Kidney capillary endothelial cell (primary cell): ENCODE measurements at places on chromosomes 5 and 9.

GRCh38 chr5:55039843-55040242 is 15.8 kb downstream of the GZMK start:
- no peak for DNase-seq

- DNase-seq, result no peak
These were observed 208.8 kb upstream of the TAS2R1 start for GRCh38 chr5:9838916-9839315.

GRCh38 chr5:170225326-170226128 is 7.3 kb upstream of the C5orf58 start:
- DNase-seq, result peak; percentile 44

DNA sequence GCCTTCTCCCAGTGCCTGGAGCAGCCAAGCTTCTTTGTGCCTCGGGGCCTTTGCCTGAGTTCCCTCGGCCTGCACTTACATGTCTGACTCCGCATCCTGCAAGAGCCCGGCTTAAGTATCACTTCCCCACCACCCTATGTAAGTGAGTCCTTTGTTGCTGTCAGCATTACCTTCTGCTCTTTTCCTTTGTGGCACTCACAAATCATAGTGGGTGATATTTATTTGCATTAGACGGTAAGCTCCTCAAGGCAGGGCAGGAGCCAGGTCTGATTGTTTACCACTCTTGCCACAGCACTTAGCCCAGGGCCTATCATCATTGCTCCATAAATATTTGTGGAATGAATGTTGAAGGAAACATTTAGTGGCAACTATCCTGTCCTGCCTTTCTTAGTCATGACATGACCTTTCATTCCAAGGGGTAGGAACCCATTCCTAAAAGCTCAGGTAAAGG is 4.8 kb downstream of the GM2A start:
- DNase-seq, result no peak

GRCh38 chr5:151100681-151101080 is 19.8 kb upstream of the TNIP1 start:
- DNase-seq, result no peak

DNA sequence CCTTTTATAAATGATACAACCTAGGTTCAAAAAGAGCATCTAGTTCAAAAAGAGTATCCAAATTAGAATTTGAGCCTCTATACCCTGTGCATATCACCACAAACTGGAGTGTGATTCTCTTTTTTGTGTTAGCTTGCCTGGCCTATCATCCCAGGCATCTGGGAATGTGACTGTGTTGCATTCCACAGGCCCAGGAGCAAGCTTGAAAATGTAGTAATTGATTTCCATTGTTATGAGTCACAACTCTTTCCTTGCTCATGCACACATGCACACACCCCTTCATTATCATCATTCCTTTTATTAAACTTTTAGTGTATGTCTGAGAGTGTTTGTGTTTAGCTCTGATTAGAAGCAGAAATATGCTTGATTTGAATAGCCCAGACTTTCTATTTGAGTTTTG is 75.2 kb downstream of the FCHO2 start:
- peak; percentile 60 for DNase-seq

DNA sequence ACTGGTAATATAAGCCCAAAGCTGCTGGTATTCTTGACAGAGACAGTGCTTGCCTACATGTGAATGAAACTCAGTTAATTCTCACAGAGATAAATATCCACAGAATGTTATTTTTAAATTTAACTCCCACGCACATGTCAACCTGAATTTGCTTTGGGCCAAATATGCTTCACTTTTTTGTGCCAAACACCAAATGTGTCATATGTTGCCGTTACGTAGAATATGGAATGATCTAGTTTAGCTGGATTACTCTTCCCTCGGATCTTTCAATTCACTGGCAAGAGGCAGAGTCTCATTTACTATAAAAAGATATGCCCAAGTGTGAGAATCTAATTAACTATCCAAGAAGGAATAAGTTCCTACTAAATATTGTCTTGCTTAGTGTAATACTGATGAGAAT is 933.4 kb upstream of the COX7C start:
- DNase-seq, result no peak
